ENCODE measurements at places on chromosomes 3 and 15.

- DNase-seq, result no peak
Observed at GRCh38 chr3:63613561-63613960, 38.9 kb upstream of the SNTN start.

DNA sequence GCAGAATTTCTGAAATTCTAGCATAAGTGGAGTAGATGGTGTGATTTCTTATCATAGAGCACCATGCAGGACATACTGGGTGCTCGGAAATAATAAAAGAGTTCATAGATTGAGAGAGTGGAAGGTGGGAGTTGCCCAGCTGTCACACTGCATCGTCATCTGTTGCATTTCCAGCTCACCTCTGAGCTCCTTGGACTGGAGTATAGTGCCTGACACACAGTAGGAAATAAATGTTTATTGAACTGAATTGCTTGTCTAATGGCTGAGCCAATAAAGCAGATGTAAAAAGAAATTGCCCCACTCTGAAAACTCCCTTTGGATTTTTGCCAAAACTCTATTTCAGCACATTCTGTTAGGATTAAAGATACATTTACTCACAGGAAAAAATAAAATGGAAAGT is 108.9 kb upstream of the UBE2E1 start:
- no peak for DNase-seq

- DNase-seq, result no peak
Observed at GRCh38 chr3:95731753-95732152, 1082.6 kb upstream of the EPHA6 start.

DNA sequence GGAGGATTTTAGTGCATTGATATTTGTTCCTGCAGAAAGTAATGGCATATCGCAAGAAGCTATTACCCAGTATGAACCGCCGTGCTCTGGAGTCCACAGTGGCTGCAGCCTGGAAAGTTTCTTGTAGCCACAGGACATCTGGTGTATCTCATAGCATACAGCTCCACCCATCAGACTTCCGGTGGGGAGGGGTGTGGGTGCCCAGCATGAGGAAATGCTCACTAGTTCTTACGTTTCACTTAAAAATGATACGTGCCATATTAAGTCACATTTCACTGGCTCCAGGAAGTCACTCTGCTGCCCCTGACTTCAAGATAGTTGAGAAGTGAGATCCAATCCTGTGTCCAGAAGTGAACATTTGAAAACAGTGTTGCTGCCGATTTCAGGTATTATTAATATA is 990.4 kb downstream of the GBE1 start:
- no peak for DNase-seq

DNA sequence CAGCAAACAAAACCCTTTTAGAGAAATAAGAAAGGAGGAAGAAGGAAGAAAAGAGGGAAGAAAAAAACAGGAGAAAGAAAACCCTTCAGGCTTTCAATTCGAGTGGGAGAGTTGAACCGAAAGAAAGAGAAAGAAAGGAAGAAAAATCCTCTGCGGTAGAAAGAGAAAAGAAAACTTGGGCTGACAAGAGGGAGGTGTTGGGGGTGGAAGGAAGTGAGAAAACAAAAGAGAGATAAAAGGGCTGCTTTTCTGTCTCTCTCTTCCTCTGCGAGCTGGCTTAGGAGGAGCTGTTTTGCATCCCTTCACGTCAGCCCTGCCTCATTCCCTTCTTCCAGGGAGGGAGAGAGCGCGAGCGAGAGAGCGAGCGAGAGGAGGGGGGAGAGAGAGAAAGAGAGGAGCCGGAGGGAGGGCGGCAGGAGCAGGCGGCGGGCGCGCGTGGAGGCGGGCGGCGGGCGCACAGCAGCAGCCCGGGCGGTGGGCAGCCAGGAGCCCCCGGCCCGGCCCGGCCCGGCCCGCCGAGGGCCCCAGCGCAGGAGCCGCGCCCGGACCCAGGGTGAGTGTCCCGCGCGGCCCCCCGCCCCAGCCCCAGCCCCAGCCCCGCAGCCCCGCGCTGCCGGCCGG is at the start of gene ZNF710:
ZNF710 (plus strand) TSS at position 263 of the 621 bp plus-strand sequence. CDS start 65,814 bp downstream, outside the sequence.
- DNase-seq, result no peak

DNA sequence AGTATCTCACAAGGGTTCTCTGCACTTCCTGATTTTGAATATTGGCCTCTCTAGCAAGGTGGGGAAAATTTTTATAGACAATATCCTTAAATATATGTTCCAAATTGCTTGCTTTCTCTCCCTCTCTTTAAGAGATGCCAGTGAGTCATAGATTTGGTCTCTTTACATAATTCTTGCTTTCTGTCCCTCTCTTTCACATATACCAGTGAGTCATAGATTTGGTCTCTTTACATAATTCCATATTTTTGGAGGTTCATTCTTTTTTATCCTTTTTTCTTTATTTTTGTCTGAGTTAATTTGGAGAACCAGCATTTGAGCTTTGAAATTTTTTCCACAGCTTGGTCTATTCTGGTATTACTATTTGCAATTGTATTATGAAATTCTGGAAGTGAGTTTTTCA is 77.7 kb upstream of the NUDT16 start:
- no peak for DNase-seq

DNA sequence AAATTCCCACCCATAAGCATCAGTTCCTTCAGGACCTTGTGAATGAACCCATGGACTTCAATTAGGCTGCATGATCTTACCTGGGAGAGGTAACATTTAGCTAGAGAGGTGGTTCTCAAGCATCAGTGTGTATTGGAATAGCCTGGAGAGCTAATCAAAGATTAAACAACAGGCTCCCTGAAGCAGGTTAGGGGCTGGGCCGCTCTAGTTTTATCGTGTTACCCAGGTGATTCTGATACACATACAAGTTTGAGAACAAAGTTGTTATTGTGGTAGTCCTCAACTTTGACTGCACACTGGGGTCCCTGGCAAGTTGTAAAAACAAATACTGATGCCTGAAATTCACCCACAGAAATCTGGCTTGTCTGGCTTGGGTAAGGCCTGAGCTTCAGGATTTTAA is 31.2 kb downstream of the MYH15 start:
- DNase-seq, result no peak

DNA sequence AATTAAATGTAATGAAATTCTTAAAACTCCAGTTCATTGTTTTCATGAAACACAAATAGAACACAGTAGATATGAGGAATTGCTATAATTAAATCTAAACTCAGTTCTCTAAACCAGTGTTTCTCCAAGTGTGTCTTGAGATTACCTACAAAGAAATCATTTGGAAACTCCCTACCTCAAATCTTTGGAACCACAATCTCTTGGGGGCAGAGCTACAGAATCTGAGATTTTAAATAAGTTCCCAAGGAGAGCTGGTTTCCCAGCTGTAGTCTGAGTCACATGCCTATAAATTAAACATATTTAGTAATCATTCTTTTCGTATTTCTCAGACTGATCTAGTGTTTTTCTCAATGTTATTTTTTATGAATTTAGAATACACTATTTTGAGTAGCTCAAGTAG is 17.0 kb upstream of the ACTC1 start:
- no peak for DNase-seq

- no peak for DNase-seq
Observed at GRCh38 chr15:79943820-79944219, 27.2 kb downstream of the BCL2A1 start.

GRCh38 chr3:146501752-146502151 is 32.4 kb upstream of the PLSCR2 start:
- no peak for DNase-seq

DNA sequence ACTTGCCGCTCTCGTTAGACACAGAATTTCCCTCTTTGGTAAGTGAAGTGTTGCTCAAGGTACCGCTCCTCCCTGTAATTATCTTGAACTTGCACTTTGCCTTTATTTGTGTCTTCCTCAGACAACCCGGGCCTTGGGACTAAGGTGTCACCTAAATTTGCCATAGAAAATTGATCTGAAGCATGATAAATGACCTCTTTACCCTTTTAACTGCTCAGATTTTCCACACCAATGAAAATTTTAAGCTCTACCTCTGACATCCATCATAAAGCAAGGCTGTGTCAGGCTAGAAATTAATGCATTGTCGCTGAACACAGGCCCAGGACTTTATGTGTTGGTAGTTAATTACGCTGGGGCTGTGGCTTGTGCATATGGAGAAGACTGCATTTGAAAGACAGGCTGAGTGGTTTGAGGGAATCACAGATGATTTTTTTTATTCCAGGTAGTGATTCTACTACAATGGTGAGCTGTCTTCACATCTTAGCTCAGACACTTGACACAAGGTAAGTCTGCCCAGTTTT is 199.6 kb upstream of the CHRM5 start:
- DNase-seq, result no peak
